Suppressor macrophage treated with lipopolysaccharide for 1 hour (primary cell): ENCODE measurements at places on chromosomes 6 and 20.

DNA sequence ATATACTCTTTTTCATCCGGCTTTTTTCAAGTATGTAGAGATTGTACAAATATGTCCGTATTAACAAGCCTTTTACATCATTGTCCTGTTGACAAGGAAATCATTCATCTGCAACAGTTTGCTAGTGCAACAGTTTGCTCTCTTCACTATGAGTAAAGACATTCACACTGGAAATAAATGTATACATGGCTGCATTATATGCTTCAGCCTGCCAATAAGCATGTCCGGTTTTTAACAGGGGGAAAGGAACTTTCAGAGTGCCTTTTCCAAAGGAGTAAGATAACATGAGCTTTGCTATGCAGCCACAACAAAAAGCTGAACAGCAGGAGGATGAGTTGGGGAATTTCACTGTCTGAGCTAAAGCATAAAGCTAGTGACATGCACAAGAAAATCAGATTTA is 99.4 kb upstream of the ADTRP start:
- no peak for DNase-seq

DNA sequence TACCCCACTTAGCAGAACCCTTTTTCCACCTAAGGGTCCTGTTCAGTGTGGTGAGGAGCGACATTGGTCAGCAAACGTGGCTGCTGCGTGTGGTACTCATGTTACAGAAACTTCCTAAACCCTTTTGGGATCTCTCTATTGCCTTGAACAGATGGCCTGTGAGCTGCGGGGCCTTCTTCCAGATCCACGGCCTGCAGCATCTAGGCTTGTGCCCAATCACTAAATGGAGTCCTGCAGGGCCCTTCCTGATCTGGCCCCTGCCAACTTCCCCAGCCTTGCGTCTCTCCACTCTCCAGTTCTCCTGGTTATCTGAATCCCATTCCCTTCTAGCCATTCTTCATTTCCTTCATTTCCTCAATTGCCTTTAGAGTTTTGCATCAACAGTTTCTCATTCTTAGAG is 85.6 kb downstream of the PDE7B start:
- DNase-seq, result no peak

DNA sequence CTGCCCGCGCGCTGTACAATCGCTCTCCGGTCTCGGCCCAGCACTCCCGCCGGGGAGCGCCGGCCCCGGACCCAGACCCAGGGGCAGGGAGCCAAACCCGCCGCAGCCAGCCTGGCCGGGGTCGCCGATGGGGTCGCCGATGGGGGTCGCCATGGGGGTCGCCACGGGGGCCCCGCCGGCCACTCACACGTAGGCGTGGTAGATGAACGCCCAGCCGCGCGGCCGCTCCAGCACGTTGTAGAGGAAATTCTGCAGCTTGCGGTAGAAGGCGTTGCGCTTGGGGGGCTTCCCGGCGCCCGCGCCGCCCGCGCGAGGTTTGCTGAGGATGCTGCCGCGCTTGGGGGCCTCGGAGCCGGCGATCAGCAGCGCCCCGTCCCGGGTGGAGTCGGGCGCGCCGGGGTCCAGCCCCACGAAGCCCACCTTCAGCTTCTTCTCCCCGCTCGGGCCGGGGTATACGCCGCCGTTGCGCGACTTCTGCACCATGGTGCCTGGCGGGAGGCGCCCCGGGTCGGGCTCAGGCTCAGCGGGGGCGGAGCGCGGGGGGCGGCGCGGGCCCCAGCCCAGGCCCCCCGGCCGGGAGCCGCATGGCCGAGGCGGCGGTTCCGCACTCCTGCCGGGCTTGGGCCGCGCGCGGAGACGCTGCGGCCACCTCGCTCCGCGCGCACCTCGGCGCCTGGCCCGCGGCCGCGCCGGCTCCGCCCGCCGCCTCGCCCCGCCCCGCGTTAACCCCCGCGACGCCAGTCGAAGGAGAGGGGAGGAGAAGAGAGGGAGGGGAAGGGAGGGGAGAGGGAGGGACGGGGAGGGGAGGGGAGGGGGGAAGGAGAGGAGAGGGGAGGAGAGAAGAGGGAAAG is at the start of gene KCNQ2:
Gene KCNQ2, minus strand, starts transcription at position 675 of the 851 bp plus-strand sequence. Its CDS starts 192 bp downstream, at position 483.
- DNase-seq, result no peak

DNA sequence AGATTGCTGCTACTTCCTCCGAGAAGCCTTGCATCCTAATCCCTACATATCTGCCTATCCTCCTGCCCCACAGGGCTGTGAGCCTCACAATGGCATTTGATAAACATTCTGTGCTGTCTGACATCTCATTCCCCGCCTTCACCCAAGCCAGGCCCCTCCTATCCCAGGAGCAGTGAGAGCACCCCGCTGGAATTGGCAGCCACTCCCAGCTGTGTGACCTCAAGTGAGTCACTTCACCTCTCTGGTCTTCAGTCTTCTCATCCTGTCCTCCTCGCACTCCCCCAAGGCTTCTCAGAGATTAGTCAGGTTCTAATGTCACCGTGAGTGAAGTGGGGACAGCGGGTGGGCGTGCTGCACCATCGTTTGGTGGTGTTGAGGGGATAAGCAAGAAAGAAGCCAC is 81.7 kb downstream of the CDH22 start:
- no peak for DNase-seq

DNA sequence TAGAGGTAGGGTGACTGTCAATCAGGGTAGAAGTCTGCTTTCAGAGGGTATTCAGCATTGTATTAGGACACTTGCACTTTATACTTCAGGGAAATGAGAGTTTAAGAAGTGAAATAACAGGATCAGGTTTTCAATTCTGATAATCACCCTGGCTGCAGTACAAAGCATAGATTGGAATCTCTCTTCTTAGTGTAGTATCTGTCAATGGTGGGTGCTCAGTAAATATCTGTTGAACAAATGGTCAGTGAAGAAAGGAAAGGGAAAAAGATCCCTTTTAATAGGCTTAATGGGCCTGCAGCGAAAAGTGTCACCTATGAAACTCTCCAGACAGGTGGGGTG is 18.7 kb downstream of the TUBB2B start:
- DNase-seq, result no peak

DNA sequence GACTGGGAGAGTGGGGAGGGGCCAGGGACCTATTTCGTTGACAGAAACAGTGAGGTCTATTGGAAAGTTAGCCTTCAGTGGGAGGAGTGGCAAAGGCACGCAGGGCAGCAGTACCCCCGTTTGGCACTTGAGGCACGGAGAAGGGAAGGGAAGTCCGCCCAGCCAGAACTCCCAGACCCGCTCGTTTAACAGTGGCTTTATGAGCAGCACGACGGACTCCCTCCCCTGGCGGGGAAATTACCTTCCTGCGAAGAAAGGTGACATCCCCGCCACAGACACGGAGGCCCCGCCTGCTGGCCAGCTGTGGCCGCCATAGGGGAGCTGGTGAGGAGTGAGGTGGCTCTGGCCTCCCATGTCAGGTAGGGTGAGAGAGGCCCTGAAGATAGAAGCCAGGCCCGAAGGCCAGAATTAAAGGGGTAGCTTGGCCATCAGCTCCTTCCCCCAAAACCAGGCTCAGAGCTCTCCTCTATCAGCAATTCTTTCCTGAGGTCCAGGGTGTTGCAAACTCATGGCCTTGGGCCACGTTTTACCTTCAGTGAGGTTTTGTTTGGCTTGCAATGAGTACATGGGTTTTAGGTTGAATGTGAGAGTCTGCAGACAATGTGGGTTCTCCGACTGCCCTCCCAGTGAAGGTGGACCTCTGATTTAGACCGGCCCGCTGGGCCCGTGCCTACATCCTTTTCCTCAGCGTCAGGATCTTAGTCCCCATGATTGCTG is 123.7 kb downstream of the MRPL14 start:
- DNase-seq, result peak; percentile 40

DNA sequence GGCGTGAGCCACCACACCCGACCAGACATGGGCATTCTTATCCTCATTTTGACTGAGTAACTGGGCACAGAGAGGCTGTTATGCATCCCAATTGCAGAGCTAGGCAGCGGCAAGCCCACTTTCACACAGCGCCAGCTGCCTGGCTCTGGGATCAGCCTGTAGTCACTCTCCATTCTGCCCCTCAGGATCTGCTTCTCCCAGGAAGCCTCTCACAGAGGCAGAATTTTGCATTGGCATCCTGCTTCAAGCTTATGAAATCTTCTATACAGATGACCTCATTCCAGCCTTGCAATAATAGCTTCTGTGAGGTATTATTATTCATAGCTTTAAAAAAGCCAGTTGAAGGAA is 37.0 kb upstream of the IER3 start:
- no peak for DNase-seq

GRCh38 chr6:15391500-15391899 is 145.6 kb downstream of the JARID2 start:
- DNase-seq, result no peak

- peak; percentile 61 for DNase-seq
Observed at GRCh38 chr20:38286586-38287531, 17.1 kb upstream of the BPI start.

DNA sequence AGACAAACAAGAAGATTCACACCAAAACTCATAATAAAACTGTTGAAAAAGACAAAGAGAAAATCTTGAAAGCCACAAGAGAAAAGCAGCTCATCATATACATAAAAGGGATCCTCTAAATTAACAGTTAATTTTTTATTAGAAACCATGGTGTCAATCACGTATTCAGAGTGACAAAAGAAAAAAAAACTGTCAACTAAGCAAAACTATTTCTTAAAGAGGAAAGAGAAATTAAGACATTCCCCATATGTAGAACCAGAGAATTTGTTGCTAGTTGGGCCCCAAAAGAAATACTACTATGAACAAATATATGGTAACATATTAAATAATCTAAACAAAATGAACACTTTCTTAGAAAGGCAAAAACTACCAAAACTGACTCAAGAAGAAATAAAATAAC is 74.3 kb upstream of the TENT5A start:
- DNase-seq, result no peak

DNA sequence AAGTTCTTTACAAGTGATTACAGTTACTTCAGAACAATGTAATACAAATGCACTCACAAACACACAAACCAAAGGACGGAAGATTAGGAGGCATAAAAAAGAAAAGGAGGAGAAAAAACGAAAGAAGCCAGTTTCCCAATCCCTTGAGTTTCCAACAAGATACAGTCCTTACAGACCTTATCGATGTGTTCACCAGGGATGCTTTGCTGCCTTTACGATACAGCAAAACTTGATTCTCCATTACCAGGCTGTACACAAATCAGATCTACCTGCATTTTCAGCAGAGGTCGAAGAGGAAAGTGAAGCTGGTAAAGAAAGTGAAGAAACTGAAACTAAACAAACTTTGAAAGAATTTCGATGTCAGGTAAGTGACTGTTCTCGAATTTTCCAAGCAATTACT is 62.6 kb upstream of the SMIM8 start:
- no peak for DNase-seq

DNA sequence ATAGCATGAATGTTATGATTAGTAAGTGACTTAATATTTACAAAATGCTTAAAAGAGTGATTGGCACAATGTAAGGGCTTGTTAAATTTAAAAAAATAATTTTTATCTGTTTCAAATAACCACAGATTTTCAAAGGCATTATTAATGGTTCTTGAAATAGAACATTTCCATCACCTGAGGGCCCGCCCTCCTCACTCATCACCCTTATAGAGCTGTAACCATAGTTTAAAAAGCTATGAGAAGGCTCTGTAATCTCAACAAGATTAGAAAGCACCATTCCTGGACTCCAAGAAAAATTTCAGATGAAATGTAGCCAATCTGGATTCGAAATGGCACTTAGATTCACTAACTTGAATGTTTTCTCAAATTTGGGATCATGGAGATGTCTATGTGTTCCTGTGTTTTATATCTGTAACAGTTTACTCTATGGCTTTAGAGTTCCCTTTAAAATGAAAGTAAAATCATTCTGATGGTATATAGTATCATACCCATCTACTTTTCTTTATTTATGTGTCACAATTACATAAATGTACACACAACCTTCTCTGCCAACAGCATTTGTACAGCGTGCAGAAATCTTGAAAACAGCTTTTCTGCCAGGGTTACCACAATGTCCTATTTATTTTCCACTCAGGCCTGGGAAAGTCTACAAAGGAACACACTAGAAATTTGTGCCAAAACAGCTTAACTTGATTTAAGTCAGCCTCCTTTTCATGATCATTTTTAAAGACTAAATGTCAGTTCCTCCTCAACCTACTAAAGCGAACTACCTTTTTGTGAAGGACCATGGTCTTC is 207.7 kb downstream of the TBX18 start:
- DNase-seq, result no peak

DNA sequence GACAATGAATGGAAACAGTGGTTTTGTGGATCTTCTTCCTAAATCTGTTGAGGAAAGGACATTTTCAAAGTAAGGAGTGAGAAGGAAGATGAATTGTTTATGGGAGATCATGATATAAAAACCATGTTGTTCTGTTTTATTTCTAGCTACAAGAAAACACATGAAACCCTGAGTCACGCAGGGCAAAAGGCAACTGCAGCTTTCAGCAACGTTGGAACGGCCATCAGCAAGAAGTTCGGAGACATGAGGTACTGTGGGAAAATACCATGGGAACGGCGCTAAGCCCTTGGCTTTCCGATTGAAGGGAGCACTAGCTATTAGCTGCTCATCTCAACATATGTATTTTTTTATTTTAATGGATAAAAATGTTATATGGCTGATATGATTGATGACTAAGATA is 53.6 kb downstream of the HDDC2 start:
- no peak for DNase-seq

GRCh38 chr6:165059032-165059431 is 250.4 kb downstream of the C6orf118 start:
- no peak for DNase-seq

DNA sequence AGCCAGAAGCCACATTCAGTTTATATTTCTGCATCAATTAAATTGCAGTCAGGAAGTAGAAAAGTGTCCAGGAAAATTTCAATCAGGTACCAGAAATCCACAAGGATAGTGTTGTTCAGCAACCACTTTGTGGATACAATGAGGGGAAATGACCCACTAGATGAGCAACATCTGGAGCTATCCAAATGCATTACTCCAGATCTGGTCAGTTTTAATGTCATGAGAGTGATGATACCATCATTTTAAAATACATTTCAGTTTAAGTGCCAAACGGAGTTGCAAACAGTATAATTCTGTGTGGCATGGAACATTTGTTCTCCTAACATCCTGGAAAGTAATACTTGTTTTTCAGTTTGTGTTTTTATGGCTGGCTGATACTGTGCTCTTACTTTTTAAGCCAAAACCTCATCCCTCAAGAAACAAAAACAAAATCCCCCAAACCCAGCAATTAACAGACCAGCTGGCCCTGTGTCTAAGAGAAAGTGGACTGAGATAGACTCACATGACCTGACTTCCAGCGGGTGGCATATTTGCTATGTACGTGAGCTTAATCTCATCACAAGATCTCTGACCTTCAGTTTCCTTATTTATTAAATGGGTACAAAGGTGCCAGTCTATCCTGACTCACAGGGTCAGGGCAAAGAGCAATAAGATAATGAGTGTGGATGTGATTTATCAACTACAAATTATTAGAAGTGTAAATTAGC is 58.8 kb upstream of the CNKSR3 start:
- no peak for DNase-seq

DNA sequence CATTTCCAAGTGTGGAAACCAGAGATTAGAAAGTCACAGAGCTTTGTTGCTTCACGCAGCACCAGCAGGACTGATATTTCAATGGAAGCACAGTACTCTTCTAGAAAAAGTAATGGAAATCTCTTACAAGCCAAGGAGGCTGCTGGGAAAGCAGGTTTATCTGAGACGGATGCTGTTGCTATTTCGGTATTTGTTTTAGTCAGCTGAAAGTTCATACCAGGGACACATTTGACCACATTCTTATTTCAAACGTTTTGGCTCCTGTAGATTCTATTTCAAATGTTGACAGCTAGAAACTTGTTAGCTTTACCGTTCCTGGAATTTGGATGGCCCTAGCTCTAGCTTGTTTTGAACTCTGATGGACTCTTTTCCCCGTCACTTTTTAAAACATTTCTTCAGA is 3.7 kb upstream of the TMEM242 start:
- no peak for DNase-seq

GRCh38 chr6:145722190-145722589 is 13.1 kb downstream of the EPM2A start:
- DNase-seq, result no peak

GRCh38 chr6:3393836-3394202 is 63.0 kb downstream of the SLC22A23 start:
- no peak for DNase-seq
